Spinal cord (tissue), 10 donors: ENCODE measurements at places on chromosomes 3 and 15.

- DNase-seq = no peak
Measured at GRCh38 chr3:514192-514591, 317.6 kb downstream of the CHL1 start.

- no peak for DNase-seq
Measured at GRCh38 chr15:63052961-63053698, 10.6 kb downstream of the TPM1 start.

DNA sequence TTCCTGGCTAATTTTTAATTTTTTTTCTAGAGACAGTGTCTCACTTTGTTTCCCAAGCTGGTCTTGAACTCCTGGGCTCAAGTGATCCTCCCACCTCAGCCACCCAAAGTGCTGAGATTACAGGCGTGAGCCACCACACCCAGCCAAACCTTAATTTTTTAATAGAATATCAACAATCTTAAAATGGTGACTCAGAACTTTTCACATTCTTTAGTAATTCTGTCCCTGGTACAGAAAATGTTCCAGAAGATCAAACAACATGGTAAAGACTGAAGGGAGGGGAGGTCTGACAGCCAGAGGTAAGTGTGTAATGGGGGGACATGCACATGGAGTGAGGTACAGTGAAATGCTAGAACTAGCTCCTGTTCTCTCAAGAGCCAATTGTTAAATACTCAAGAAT, 38.2 kb downstream of the DNAH12 start:
- no peak for DNase-seq

- DNase-seq = no peak
Measured at GRCh38 chr3:129259612-129260477, 10.4 kb downstream of the COPG1 start.

DNA sequence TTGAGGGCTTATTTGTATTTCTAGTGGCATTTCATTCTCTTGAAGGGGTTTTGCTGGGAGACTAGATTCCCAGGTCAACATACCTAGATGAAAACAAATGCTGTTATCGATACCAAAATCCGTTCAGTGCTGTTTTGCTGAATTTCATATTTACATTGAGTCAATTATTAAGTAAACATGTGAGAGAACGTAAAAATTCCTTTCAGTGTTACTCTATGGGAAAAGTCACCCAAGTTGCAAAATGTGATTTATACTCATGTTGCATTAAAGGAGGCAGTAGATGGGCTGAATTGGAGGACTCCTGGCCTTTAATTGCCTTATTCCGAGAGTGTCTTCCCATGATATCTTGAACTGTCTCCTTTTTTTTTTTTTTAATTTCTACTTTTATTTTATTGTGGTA, 1011.3 kb upstream of the NR2F2 start:
- no peak for DNase-seq

- DNase-seq = no peak
Measured at GRCh38 chr3:10655105-10655504, 149.7 kb upstream of the ATP2B2 start.

DNA sequence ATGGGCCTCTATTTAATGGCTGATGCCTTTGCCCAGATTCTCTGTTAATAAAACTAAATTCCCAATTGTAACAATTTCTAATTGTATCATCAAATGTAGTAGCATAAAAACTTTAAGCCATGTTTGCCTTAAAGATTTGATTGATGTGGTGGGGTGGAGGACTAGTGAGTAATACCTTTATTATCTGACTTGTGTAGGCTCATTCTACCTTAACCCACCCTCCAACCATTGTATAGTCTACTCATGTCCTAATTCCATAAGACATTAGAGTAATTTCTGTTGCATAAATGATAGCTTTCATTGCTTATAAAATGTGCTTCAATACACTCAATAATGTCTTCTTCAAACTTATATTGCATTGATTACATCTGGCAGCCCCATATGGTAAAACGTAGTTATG, 25.8 kb downstream of the SERPINI1 start:
- no peak for DNase-seq

DNA sequence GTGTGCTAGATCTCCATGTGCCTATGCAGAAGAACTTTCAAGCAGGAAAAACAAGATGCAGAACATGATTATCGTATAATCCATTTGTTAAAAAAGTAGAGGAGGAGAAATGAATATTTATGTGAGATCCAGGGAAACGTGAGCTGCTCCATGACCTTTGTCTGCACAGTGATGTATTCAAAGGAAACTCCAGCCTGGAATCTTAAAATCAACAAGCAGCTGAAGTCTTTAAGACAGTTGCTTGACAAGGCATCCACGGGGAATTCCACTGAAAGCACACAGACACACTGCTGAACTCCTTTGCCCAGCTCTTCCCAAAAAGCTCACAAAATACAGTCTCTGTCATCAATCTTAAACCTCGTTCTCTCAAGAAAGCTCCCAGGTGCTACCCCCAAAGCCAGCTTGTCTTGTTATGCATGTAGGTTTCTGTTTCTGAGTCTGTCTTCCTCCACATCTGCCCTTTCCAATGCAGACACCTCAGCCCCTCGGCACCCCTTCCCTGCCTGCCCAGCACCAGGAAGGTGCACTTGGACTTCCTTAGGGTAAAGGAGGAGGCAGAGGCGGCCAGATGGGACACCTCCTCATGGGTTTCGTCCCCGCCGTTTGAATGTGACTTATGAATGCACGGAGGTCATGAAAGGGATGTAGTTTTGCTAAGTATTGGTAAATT, 28.7 kb downstream of the LRRK1 start:
- DNase-seq = no peak

DNA sequence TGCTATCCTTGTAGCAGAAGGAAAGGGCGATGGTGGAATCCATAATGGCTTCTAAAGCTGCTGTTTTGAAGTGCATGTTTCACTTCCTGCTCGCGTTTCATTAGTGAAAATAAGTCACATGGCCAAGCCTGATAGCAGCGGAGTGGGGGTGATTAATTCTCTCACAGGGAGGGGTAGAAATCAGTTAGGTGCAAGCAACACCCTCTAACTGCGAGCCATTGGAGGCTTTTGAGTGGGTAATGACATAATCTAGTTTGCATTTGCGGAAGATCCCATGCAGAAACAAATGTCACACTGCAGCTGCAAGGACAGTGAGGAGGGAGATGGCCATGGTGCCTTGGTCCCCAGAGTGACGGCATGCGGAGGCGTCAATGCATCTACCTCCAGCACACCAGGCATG, 41.1 kb downstream of the CACNA2D3 start:
- no peak for DNase-seq

GRCh38 chr3:34065901-34066300, 267.5 kb downstream of the PDCD6IP start:
- no peak for DNase-seq

DNA sequence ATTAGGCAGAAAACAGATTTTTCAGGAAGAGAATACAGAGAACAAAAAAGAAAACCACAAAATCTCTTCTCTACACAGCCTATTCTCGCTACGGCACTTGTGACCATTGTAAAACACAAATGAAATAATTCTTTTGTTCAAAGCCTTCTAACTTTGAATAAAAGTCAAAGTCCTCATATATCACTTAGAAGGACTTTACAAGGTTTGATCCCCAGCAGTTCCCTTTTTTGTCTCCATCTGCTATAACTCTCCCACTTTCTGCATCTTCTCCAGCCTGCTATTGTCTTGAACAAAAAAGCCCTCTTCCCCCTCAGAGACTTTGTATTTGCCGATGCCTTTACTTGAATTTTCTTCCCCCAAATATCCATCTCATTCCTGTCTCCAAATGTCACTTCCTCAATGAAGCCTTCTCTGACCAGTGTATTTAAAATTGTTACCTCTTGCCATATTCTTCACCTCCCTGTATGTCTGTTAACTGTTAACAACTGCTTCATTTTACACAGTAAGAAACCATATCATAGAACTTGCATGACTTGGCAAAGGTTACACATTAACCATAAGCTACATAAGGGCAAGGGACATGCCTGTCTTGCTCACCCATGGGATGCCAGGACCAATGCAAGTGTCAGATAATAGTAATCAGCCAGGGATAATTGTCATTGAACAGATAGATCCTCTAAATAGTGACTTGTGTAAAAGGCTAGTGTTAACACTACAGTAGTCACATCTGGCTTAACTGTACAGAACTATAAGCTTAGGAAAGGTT, 122.4 kb downstream of the CBLB start:
- DNase-seq = no peak

GRCh38 chr3:68032209-68032608, 377.8 kb upstream of the SUCLG2 start:
- no peak for DNase-seq

- DNase-seq = no peak
Measured at GRCh38 chr3:76826861-76827260, 213.0 kb upstream of the ROBO2 start.

GRCh38 chr15:86432861-86433260, 353.2 kb downstream of the AGBL1 start:
- no peak for DNase-seq

DNA sequence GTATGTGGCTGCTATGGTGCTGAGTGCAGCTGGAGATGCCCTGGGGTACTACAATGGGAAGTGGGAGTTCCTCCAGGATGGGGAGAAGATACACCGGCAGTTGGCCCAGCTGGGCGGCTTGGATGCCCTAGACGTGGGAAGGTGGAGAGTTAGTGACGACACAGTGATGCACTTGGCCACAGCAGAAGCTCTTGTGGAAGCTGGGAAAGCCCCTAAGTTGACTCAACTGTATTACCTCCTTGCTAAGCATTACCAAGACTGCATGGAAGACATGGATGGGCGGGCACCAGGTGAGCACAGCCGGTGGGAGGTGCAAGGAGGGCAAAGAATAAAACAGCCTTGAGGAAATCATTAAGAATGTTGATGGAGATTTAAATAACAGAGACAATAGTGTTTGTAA, 2.9 kb downstream of the ADPRH start:
- no peak for DNase-seq

GRCh38 chr15:32885713-32886112, 167.9 kb downstream of the GREM1 start:
- DNase-seq = no peak

- DNase-seq = no peak
Measured at GRCh38 chr3:74210739-74211138, 403.7 kb downstream of the CNTN3 start.

GRCh38 chr15:43776718-43777266, at the start of gene ELL3:
Gene ELL3, minus strand, starts transcription at chr15:43776966. Its CDS starts 65 bp downstream, at chr15:43776901.
- peak; percentile 29 for DNase-seq

- peak; percentile 61 for DNase-seq
Measured at GRCh38 chr3:171390051-171390941, 69.9 kb downstream of the TNIK start.

DNA sequence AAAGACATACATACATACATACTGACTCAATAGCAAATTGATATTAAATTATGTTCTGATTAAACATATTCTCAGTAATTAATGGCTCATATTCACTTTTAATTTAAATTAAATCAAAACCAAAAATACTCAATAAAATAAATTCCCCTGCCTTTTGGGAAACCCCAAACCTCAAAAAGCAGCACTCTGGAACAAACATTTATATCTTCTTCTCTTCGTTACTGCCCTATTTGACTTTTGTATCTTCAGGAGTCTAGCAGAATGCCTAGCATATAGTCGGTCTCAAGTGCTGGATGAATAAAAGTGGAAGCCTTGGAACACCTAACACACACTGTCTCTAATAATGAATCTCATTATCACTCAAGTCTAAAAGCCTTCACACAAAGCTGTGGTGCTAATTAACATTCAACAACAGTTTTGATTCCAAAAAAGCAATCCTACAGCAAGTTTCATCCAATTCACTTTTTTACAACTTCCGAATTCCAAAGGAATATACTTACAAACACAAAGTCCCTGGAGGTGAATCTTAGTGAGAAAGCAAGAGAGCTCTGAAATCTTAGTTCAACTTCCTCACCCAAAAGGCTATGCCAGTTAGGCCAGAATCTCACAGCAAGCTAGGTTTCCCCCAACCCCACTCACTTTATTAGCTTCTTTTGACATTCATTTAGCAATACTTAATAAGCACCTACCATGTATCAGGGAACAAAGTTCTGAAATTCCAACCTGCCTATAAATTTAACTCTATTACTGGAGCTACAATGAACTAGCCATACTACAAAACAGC, 35.0 kb downstream of the GSK3B start:
- DNase-seq = no peak

DNA sequence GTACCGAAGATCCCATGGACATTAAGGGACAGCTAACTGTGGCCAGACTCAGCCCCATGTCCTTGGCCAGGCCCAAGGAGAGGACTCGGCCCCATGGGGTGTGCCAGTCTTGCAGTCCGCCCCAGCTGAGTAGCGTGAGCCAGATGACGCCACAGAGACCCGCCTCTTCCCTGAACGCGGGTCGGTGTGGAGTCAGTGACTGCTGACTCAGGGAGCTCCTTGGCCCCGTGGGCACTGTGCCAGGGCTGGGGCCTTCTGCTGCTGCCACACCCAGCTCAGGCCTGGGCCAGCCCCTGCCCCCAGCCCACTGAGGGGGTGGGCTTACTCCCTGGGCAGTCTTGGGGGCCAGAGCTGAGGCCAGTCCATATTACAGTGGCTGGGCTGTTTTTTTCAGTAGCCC, 52.8 kb downstream of the PLXNA1 start:
- DNase-seq = no peak

- DNase-seq = no peak
Measured at GRCh38 chr3:196559826-196560225, 8.5 kb downstream of the WDR53 start.

DNA sequence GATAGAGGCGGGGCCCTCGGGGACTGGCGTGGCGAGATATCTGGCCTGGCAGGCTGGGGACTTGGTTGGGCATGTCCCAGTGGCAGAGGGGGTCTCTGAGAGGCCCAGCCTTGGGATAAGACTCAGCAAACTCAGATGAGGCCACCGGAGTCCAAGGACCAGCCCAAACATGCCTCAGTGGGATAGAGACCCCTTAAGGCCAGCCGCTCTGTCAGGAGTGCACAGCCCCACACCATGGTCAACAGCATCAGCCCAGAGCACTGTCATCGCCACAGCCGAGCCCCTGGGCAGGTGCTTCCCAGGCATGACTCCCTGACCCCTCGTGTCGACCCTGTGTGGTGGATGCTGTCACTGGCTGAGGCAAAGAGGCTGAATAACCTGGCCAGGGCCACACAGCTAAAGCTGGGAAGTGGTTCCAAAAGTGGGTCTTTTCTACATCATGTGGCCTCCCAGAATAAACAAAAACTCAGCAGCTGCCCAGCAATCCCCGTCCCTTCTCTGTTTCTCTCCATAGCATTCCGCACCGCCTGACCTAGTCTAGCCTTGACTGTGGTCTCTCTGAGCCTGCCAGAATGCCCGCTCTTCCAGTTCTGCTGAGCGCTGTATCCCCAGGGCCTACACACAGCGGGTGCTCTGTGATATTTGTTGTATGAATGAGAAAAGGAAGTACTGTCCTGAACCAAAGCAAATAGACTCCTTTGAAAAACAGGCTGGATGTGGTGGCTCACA, 15.1 kb downstream of the CTSH start:
- no peak for DNase-seq

DNA sequence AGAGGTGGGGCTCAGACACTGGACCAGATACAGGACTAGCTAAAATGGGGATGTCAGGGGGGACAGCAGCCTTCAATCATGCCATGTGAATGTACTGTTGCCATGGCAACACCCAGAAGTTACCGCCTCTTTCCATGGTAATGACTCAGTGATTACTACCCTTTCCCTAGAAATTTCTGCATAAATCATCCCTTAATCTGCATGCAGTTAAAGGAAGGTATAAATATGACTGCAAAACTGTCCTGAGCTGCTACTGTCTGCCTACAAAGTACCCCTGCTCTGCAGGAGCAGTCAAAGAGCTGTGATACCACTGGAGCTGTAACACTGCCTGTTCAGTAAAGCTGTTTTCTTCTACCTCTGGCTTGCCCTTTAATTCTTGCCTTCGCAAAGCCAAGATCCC, 168.2 kb downstream of the PEAK1 start:
- DNase-seq = no peak
